ENCODE measurements at places on chromosomes 12 and 14. TPM values are rescaled to one million over a fixed set of nuclear protein-coding genes. Genes with fewer than 3 reads are reported as not detected.

DNA sequence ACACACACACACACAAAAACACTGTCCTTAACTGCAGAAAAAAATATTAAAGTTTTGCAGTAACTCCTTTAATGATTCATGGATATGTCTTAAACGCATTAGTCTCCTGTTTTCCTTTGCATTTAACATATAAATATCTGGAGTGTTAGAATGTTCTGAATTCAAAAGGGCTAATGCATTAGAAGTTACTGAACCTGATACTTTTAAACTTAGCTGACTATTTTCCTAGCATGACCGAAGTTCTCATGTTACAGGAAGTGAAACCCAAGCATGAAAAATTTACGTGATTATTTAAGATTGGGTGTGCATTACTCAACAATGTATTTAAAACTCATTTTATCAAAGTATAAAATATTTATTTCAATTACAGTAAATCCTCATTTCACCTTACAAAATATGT lies 791.2 kb downstream of the FLRT2 start:
- H3K4me3 ChIP-seq, result no peak overlapping the region
- H3K27me3 ChIP-seq, result no peaks in the 10 kb centered on the region
- no peaks in the 10 kb centered on the region for H3K4me1 ChIP-seq
- H3K36me3 ChIP-seq, result no peaks in the 10 kb centered on the region
- no peak overlapping the region for H3K27ac ChIP-seq

DNA sequence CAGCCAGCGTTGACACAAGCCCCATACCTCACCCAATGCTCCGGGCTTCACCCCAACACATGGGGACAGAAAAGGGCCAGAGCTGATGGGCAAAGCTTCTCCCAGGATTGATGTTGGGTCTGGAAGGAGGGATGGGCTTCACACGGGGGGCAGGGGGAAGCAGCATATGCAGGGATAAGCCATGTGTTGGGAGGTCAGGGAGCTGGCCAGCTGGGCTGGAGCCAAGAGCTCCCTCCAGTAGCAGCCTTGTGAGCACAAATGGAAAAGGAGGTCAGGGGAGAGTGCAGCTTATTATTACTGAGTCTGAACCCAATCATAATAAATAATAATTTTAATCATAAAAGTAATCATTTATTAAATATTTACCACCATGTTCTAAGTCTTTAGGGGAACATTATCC lies 9.3 kb downstream of the PLEKHD1 start:
- DNase-seq, result no peak
- peaks cover 3% of the 10 kb centered on the region for H3K4me1 ChIP-seq
- H3K27ac ChIP-seq, result no peak overlapping the region
- H3K27me3 ChIP-seq, result no peaks in the 10 kb centered on the region
- no peaks in the 10 kb centered on the region for H3K36me3 ChIP-seq

DNA sequence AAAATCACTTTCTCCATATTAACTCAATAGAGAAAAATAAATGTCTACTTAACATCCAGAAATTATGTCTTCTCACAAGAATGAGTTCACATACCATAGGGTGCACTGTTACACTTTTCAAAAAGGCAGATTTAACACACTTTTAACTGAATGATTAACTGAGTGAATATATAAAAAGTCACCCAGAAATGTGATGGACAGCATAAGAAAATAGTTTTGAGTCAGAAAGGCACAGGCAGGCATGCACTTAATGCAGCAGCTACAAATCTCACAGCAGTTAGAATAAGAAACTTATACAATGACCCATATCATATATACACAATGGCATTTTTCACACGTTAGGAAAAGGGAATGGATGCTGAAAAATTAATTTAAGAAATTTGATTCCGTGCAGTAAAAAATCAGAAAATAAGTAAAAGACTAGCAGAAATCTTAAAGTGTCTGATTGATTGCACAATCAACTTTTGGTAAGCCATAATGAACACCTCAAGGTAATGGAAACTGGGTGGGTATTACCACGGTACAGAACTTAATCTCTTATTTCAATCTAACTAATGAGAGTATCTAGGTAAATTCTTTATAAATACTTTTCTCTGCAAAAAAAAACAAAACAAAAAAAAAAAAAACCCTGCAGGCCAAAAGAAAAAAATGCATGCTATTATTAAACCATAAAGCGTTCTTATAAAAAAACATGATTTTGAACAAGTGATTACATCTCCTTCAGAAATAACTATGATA lies 3.5 kb downstream of the MED13L start:
- no peaks in the 10 kb centered on the region for H3K36me3 ChIP-seq
- no peaks in the 10 kb centered on the region for H3K27me3 ChIP-seq

DNA sequence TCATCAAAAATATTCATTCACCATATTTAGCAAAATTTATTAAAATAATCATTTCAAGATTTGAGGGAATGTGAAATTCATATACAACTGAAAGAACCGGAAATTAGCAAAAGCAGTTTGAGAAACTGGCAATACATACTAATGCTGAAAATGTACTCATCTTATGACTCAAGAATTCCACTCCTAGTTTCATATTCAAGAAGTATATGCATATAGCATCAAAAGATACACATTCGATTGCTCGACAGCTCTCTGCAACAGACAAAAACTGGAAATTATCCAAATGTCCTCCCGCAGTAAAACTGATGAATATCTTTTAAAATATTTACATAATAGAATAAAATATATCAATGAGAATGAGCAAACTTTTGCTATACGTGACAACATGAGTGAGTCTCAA lies 189.2 kb upstream of the MGAT4C start:
- no peaks in the 10 kb centered on the region for H3K27me3 ChIP-seq
- no peak overlapping the region for H3K27ac ChIP-seq
- no peak for DNase-seq
- H3K36me3 ChIP-seq, result no peaks in the 10 kb centered on the region

- H3K36me3 ChIP-seq, result no peaks in the 10 kb centered on the region
- H3K4me1 ChIP-seq, result no peaks in the 10 kb centered on the region
- H3K27me3 ChIP-seq, result no peaks in the 10 kb centered on the region
- no peak for DNase-seq
- H3K27ac ChIP-seq, result no peak overlapping the region
These were observed 339.5 kb downstream of the PDZRN4 start for GRCh38 chr12:41527534-41528116.

- peaks cover 16% of the 10 kb centered on the region for H3K36me3 ChIP-seq
- no peak overlapping the region for H3K27ac ChIP-seq
- H3K27me3 ChIP-seq, result no peaks in the 10 kb centered on the region
- no peak for DNase-seq
- H3K4me1 ChIP-seq, result no peaks in the 10 kb centered on the region
These were observed 15.3 kb downstream of the CFAP251 start for GRCh38 chr12:121933522-121934308.

GRCh38 chr14:72962829-72963312 lies 36.6 kb downstream of the DCAF4 start:
- H3K4me1 ChIP-seq, result no peaks in the 10 kb centered on the region
- no peak for DNase-seq

DNA sequence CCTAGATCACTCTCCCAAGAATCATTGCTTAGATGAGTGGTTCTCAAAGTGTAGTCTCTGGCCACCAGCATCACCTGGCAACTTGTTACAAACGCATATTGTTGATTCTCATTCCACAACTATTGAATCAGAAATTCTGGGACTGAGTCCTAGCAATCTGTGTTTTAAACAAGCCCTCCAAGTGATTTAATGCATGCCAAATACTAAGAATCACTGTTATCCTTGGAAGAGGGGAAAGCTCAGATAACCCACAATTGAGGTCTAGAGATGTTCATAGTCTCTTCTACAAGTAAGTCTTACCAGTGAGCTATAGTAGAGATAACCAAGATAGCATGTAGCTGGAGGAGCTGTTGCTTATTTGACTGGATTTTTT lies 666.6 kb downstream of the DIO2 start:
- no peaks in the 10 kb centered on the region for H3K36me3 ChIP-seq
- no peak overlapping the region for H3K4me3 ChIP-seq
- no peak overlapping the region for H3K27ac ChIP-seq
- DNase-seq, result no peak
- H3K4me1 ChIP-seq, result no peaks in the 10 kb centered on the region

DNA sequence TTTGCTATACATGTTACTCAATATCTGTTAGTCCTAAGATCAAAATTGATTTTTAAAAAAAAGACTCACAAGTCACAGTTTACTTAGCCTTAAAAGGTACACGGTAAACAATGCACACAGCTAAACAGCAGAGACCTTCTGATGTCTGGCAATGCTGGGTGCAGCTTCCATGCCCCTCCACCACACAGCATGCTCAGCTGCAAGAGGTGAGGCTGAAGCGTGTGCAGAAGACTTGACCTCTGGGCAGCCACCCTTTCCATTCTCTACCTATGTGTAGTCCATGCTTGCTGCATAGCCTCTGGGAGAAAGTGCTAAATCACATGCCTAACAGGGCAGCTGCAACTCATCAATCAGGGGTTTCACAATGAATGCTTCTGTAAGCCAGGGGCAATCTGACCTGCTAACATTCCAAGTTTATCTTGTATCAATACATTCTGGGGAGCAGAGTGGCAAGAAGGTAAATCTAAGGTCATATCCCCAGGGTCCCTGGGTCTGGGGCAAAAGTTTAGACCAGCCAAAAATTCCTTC lies 44.5 kb upstream of the AMN1 start:
- H3K4me3 ChIP-seq, result no peak overlapping the region
- no peak overlapping the region for H3K27ac ChIP-seq
- H3K4me1 ChIP-seq, result no peaks in the 10 kb centered on the region

DNA sequence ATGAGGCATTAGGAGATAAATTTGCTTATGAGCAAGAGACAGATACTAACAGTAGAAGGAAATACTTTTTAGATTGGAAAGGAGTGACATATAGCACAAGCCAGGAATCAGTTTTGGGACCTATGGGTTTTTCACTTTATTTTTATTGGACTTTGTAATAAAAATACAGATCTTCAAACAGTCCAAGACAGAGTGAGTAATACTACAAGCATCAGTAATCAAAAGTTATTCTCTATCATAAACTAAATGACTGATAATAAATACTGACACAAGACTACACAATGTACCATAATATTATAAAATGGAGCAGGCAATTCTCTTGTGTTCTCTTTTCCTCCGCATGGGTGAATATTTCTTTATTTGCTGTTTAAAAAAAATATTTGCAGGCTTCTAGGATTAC lies 85.8 kb downstream of the DERA start:
- no peak for DNase-seq
- no peak overlapping the region for H3K27ac ChIP-seq
- no peak overlapping the region for H3K4me3 ChIP-seq
- H3K4me1 ChIP-seq, result no peaks in the 10 kb centered on the region
- no peaks in the 10 kb centered on the region for H3K36me3 ChIP-seq

DNA sequence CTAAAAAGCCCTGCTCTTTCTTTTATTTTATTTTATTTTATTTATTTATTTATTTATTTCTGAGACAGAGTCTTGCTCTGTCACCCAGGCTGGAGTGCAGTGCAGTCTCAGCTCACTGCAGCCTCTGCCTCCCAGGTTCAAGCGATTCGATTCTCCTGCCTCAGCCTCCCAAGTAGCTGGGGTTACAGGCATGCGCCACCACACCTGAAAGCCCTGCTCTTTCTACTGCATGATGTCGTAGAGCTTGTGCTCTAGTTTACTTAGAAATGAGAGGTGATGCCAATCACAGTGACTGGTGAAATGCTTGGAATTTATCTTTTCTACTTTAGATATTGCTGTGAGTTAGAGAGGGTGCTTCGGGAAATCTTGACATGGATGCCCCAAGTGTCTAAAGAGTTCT lies 54.5 kb downstream of the DAD1 start:
- H3K27me3 ChIP-seq, result no peaks in the 10 kb centered on the region
- H3K36me3 ChIP-seq, result no peaks in the 10 kb centered on the region
- no peak for DNase-seq
- no peak overlapping the region for H3K27ac ChIP-seq

GRCh38 chr14:51307551-51307950 lies 67.5 kb downstream of the TMX1 start:
- no peaks in the 10 kb centered on the region for H3K27me3 ChIP-seq
- H3K4me1 ChIP-seq, result no peaks in the 10 kb centered on the region
- H3K36me3 ChIP-seq, result no peaks in the 10 kb centered on the region
- DNase-seq, result no peak
- no peak overlapping the region for H3K4me3 ChIP-seq
- no peak overlapping the region for H3K27ac ChIP-seq

DNA sequence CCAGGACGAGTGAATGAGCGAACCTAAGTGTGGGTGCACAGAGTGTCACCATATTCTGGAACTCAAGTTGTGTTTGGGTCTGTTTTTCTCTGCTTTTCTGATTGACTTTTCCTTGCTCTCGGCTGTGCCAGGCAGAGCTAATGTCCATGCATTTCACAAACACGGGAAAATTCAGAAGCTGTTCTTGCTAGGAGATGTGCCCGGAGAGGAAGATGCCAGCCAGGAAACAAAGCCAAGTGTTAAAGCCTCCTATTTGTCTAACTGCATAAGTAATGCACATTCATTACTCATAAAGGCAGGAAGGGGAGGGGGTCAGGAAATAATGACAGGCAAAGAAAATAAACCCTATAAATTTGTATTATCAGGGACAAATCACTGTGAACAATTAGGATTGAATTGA lies 250.4 kb upstream of the SFSWAP start:
- H3K4me1 ChIP-seq, result peaks cover 30% of the 10 kb centered on the region
- no peak overlapping the region for H3K4me3 ChIP-seq
- no peaks in the 10 kb centered on the region for H3K27me3 ChIP-seq
- DNase-seq, result no peak
- peaks cover 5% of the 10 kb centered on the region for H3K36me3 ChIP-seq

DNA sequence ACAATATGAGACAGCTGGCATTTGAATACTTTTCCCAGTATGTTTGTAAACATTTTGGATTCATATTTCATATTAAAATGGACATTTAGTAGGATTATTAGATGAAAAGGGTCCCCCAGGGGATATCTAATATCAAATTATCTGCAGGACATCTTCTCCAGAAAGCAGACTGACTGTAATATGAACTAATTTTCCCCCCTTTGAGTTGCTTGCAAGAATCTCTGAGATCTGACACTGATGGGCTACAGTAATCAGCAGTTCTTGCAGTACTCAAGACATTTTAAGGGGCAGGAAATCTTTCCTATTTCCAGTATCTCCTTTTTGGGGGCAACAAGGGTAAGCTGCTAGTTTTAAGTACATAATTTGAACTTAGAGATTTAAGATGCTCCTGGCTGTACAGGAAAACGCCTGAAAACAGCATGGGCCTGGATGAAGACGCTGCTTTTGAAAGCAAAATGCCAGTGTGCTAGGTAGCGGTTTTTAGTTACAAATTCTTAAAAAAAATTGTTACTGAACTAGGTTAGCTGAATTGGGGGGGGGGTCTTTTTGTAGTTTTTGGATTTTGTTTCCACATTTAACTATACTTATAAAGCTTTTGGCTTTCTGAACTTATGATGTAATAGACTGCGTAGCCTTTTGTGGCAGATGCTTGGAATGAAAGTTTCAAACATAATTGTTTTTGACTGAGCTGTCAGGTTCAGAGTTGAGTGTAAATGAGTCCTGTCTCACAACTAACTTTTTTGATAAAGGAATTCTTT lies 2.2 kb downstream of the FRMD6 start:
- H3K36me3 ChIP-seq, result no peaks in the 10 kb centered on the region
- peak overlapping the region; percentile 88 for H3K4me3 ChIP-seq
- peak overlapping the region; percentile 92 for H3K27ac ChIP-seq
- peaks cover 3% of the 10 kb centered on the region for H3K27me3 ChIP-seq

GRCh38 chr14:49306152-49306751 lies 279.9 kb downstream of the RPS29 start:
- no peaks in the 10 kb centered on the region for H3K36me3 ChIP-seq
- DNase-seq, result peak; percentile 48
- no peak overlapping the region for H3K27ac ChIP-seq
- H3K4me1 ChIP-seq, result peaks cover 3% of the 10 kb centered on the region
- H3K4me3 ChIP-seq, result no peak overlapping the region

The RPS6KL1 gene
- 22.0 TPM for total RNA-seq

The GPR68 gene
- total RNA-seq, result 2.0 TPM

The PTPRB gene
- total RNA-seq, result 13.9 TPM

The RIN3 gene
- total RNA-seq, result 3.4 TPM

The ANKS1B gene
- 131 TPM for total RNA-seq

The KRT78 gene
- not detected for total RNA-seq

The OGFOD2 gene
- 7.8 TPM for total RNA-seq

The A2ML1 gene
- 3.4 TPM for total RNA-seq

The ACOT6 gene
- total RNA-seq, result 0.11 TPM

The NRIP2 gene
- 1.9 TPM for total RNA-seq

The PLA2G1B gene
- total RNA-seq, result 0.59 TPM

The DPF3 gene
- total RNA-seq, result 11.8 TPM
